ENCODE measurements at places on chromosomes 7 and 10.

DNA sequence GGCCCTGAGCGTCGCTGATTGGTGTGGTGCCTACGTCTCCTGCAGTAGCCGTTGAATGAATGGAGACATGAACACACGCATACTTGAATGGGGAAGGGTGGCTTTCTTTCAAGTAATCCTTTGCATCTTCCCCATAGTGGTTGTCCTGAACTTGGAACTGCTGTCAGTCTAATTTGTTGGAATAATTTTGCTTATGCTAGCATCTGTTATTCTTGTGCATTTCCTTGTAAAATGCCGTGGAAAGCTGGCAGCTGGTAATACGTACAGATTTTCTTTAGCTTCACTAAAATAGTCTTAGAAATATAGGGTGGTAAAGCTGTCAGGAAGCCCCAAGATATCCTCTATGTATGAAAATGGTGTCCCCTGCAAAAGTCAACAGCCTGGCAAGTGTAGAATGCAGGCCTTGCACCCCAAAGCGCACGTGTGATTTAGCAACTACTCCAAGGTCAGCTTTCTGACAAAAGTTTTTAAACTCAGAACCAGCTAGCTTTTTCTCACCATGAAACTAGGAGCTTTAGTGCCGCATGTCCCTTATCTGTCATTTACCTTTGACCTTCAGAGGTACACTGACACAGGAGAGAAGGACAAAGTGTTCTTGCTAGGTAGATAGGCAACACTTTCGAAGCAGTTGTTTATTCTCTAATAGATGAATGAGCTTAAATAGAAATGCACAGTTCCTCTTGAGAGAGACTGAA lies 70.8 kb downstream of the RBM33 start:
- no peak overlapping the region for H3K27ac ChIP-seq
- H3K4me1 ChIP-seq = no peaks in the 10 kb centered on the region
- no peak overlapping the region for H3K4me3 ChIP-seq
- DNase-seq = no peak
- H3K27me3 ChIP-seq = no peaks in the 10 kb centered on the region

GRCh38 chr10:11548768-11549099 lies 62.7 kb downstream of the USP6NL start:
- H3K4me1 ChIP-seq = peaks cover 1% of the 10 kb centered on the region
- no peaks in the 10 kb centered on the region for H3K36me3 ChIP-seq
- no peak for DNase-seq
- H3K27me3 ChIP-seq = no peaks in the 10 kb centered on the region

DNA sequence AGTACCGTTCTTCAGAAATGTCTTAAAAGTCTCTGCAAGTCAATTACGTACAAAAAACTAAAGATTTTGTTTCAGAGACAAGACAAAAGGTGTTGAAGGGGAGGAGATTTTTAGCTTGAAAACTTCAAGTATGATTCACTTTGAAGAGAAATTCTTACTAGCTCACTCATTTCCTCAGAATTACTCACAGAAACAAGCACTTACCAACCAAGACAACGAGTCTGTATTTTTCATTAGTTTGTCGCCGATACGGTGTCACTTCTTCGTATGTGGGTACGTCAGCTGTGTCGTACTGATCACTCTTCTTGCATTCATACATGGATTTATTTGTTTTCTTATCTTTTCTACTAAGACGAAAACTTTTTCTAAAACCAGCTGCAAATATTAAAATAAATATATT lies 90.6 kb upstream of the ODAD2 start:
- peaks cover 14% of the 10 kb centered on the region for H3K36me3 ChIP-seq
- H3K4me1 ChIP-seq = no peaks in the 10 kb centered on the region
- no peak for DNase-seq

DNA sequence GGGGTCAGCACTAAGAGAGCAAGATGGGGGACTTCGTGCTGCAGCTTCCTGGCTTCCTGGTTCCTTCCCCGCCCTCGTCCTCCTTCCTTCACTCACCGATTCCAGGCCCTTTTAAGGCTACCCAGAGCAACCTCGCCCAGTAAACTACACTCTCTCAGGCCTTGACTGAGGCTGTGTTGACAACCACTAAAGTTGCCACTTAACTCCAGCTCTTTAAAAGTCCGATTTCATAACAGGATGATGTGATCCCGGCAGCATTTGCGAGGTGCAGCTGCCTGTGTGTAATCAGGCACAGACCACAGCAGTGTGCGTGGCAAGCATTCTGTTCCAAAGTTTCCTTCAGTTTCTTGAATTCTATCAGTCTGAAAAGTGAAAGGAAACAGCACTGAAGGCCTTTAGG lies 110.6 kb downstream of the RAB11FIP2 start:
- no peaks in the 10 kb centered on the region for H3K36me3 ChIP-seq
- no peak for DNase-seq
- H3K4me3 ChIP-seq = no peak overlapping the region
- no peaks in the 10 kb centered on the region for H3K4me1 ChIP-seq

GRCh38 chr7:4631380-4632179 lies 50.5 kb upstream of the FOXK1 start:
- H3K27me3 ChIP-seq = no peaks in the 10 kb centered on the region
- no peak overlapping the region for H3K27ac ChIP-seq
- H3K4me3 ChIP-seq = no peak overlapping the region
- no peaks in the 10 kb centered on the region for H3K4me1 ChIP-seq
- no peaks in the 10 kb centered on the region for H3K36me3 ChIP-seq
- DNase-seq = no peak

- H3K4me3 ChIP-seq = no peak overlapping the region
- H3K4me1 ChIP-seq = no peaks in the 10 kb centered on the region
- DNase-seq = no peak
- peaks cover 1% of the 10 kb centered on the region for H3K36me3 ChIP-seq
- H3K27me3 ChIP-seq = no peaks in the 10 kb centered on the region
- no peak overlapping the region for H3K27ac ChIP-seq
Measured at GRCh38 chr7:127894588-127894987, 136.6 kb downstream of the LRRC4 start.

GRCh38 chr10:71300555-71301370 lies 18.3 kb upstream of the SLC29A3 start:
- no peak overlapping the region for H3K27ac ChIP-seq
- no peaks in the 10 kb centered on the region for H3K36me3 ChIP-seq
- no peak overlapping the region for H3K4me3 ChIP-seq
- no peak for DNase-seq

DNA sequence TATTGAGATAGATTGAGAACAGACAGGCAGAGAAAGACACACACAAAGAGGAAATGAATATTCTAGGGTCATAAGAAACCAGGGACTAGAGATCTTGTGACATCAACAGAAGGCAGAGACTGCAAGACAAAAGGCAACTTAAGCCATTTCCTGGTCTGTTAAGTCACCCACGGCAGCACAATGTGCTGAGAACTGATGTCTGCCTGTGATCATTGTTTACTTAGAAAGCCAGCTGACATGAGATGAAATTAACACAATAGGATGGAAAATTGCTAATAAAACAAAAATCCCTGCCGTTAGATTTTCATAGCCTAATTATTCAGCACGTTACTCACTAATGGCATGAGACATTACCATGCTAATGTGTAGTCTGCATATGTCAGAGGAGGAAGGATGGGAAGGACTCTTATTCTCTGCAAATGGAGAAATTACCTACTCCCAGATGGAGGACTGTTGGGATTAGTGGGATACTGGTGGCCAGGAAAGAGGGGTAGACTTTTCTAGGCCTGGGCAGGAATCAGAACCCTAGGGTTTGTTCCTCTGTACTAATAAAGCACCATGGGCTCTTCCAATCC lies 191.3 kb upstream of the PODXL start:
- no peaks in the 10 kb centered on the region for H3K4me1 ChIP-seq
- H3K4me3 ChIP-seq = no peak overlapping the region

GRCh38 chr7:113915956-113916355 lies 2.9 kb downstream of the PPP1R3A start:
- H3K36me3 ChIP-seq = no peaks in the 10 kb centered on the region
- no peaks in the 10 kb centered on the region for H3K27me3 ChIP-seq
- H3K4me3 ChIP-seq = no peak overlapping the region
- H3K4me1 ChIP-seq = no peaks in the 10 kb centered on the region
- DNase-seq = no peak

DNA sequence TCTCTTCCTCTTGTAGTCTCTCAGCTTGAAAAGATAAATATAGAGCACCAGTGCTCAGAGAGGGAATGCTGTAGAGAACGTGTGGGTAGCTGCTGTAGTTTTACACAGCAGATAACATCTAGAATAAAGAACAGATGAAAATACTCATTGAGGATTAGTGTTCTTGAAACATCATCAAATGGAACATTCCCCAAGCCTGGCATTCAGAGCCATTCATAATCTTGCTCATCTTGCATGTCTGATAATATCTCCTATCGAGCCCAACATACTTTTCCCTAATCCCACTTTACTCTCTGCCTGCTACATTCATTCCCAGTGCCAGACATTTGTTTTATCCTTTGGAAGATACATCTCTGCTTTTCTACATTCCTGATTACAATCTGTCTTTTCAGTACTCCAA lies 35.2 kb downstream of the MCU start:
- no peaks in the 10 kb centered on the region for H3K36me3 ChIP-seq
- no peak overlapping the region for H3K27ac ChIP-seq
- no peak overlapping the region for H3K4me3 ChIP-seq
- no peaks in the 10 kb centered on the region for H3K27me3 ChIP-seq

- no peak for DNase-seq
- no peaks in the 10 kb centered on the region for H3K27me3 ChIP-seq
- H3K36me3 ChIP-seq = no peaks in the 10 kb centered on the region
- no peak overlapping the region for H3K27ac ChIP-seq
- no peaks in the 10 kb centered on the region for H3K4me1 ChIP-seq
Measured at GRCh38 chr7:7790041-7790741, 71.8 kb upstream of the RPA3 start.

GRCh38 chr10:86635402-86635801 lies 18.9 kb upstream of the OPN4 start:
- DNase-seq = no peak
- H3K4me1 ChIP-seq = no peaks in the 10 kb centered on the region
- H3K27ac ChIP-seq = no peak overlapping the region
- H3K36me3 ChIP-seq = no peaks in the 10 kb centered on the region
- H3K4me3 ChIP-seq = no peak overlapping the region

DNA sequence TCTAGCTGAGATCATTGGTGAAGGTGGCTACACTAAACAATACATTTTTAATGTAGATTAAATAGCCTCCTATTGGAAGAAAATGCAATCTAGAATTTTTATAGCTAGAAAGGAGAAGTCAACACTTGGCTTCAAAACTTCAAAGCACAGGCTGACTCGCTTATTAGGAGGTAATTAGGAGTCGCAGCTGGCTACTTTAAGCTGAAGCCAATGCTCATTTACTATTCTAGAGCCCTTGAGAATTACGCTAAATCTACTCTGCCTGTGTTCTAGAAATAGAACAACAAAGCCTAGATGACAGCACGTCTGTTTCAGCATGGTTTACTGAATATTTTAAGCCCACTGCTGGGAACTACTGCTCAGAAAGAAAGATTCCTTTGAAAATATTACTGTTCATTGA lies 101.6 kb upstream of the EEPD1 start:
- no peak overlapping the region for H3K27ac ChIP-seq
- H3K4me3 ChIP-seq = no peak overlapping the region
- no peaks in the 10 kb centered on the region for H3K27me3 ChIP-seq
- H3K36me3 ChIP-seq = no peaks in the 10 kb centered on the region
- no peaks in the 10 kb centered on the region for H3K4me1 ChIP-seq
- DNase-seq = no peak

DNA sequence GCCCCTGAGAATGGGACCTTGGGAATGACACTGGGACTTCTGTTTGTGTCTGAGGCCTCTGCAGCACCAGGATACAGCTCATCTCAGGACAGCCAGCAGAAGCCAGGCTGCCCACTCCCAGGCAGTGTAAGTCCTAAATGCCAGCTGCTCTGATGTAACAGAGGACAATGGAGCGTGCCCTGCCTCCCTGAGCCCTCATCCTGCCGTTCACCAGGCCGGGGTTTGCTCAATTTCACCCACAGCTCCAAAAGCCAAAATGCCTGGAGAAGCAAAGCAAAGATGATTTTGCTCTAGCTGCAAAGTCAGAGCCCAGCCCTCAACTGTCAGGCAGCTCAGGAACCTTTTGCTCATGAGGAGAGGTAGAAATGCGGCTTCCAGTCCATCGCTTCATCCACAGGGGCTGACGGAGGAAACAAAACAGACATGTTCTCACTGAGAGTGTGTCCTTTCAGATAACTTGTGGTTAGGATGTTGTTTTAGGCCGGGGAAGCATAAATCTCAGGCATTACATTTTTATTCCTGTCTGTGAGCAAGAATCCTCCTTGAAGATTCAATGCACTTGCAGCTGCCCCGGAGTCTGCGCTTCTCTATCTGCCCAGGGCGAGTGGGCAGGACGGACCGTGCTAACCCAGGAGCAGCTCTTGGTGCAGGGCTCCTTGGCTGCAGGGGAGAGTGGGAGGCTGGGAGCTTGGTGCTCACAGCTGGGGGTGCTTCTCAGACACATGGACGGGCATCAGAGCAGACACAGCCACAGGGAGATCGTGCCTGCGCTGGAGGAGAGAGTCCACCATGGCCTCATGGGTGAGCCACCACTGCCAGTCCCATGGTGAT lies 83.2 kb upstream of the CHST15 start:
- DNase-seq = no peak
- no peaks in the 10 kb centered on the region for H3K4me1 ChIP-seq
- H3K27ac ChIP-seq = no peak overlapping the region
- H3K27me3 ChIP-seq = no peaks in the 10 kb centered on the region
- H3K4me3 ChIP-seq = no peak overlapping the region
- no peaks in the 10 kb centered on the region for H3K36me3 ChIP-seq

GRCh38 chr7:121101621-121102020 lies 113.1 kb downstream of the CPED1 start:
- no peaks in the 10 kb centered on the region for H3K27me3 ChIP-seq
- H3K27ac ChIP-seq = no peak overlapping the region
- DNase-seq = no peak
- H3K4me1 ChIP-seq = no peaks in the 10 kb centered on the region
- H3K36me3 ChIP-seq = no peaks in the 10 kb centered on the region

Measured in CD8-positive, alpha-beta memory T cell (primary cell).